EL (cell line): ENCODE measurements at places on chromosomes 3 and 15.

- DNase-seq: no peak
Observed at GRCh38 chr3:80424951-80425350, 657.2 kb upstream of the ROBO1 start.

- DNase-seq: peak; percentile 87
Observed at GRCh38 chr3:58271901-58272501, 34.0 kb upstream of the RPP14 start.

DNA sequence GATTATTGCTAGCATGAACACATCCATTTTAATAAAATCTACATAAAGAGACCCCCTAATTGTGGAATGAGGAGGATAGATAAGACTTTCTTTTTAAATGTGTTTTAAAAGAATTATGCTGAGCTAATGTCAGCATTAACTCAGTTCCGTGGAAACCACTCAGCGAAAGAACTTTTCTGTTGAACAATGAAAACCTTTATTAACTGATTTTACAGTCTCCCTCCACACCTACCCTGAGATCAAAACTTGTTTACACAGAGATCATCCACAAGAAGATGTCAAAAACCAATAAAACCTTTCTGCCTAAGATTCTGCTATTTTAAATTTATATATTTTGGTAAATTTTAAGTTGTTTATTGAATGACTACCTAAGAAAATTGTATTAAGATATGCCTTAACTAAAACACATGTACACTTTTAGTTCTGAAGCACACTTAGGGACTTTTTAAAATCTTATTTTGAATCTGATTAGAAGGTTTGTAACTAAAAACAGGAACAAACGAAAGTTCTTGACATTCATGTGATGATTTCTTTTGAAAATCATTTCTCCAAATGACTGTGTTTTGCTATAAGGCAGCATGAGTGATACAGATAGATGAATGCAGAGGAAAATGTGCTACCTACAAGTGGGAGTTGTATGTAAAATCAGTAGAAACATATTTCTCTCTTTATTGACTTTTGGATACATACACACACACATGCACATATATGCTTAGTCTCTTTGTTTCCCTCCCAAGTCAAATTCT lies 369.0 kb downstream of the UNC13C start:
- no peak for DNase-seq

GRCh38 chr15:77038312-77039216 lies 32.3 kb downstream of the TSPAN3 start:
- no peak for DNase-seq

DNA sequence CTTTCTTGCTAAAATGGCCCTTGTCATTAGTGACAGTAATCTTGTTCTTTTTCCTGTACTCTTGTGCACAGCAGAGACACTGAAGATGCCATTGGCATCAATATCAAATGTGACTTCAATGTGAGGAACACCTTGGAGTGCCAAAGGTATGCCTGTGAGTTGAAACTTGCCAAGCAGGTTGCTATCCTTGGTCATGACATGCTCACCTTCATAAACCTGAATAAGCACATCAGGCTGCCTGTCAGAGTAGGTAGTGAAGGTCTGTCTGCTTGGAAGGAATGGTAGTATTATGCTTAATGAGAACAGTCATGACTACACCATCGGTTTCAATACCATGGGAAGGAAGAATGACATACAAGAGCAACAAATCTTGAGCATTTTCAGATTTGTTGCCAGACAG lies 6.3 kb upstream of the RAB5A start:
- no peak for DNase-seq

GRCh38 chr3:151589311-151589710 lies 128.4 kb upstream of the IGSF10 start:
- DNase-seq: no peak

- DNase-seq: no peak
Observed at GRCh38 chr3:157408499-157409149, 28.0 kb upstream of the PTX3 start.

DNA sequence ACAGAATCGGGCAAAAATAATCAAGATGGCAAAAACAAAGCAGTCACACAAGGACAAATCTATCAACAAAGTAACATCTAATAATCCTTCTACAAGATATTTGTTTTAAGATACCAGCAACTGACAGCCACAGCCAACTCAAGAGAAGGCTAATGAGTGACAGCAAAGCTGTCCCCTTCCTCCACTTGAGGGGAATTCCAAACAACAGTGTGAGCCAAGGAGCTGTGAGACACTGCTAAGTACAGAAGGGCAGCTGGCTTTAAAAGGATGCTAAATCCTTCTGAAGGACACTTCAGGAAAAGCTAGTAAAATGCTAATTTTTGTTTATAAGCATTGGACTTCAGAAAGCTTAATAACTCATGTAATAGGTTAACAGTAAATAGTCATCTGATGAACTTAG lies 120.3 kb upstream of the GOLGA8J start:
- no peak for DNase-seq

DNA sequence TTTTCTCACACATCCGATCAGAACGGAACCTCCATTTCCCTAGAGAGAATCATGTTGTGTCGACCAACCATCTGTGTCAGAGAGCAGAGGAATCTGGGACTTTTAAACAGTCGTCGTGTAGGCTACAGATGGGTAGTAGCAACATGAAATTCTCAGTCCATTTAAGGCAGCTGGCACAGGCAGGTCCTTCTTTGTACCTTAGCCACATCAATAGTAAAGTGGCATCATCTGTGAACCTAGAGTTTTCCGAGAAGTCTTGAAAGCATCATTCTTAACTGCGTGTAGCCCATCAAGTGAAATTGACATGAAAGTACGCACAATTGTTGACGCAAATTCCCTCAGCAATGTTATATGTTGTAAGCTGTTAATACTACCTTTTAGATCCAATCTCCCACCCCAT lies 114.5 kb upstream of the GRM7 start:
- no peak for DNase-seq

- peak; percentile 60 for DNase-seq
Observed at GRCh38 chr3:25457671-25458419, 29.8 kb downstream of the RARB start.

- DNase-seq: no peak
Observed at GRCh38 chr15:91609966-91610365, 243.5 kb upstream of the SLCO3A1 start.

GRCh38 chr15:38228618-38229017 lies 24.0 kb upstream of the SPRED1 start:
- DNase-seq: no peak
